ENCODE measurements at places on chromosomes 3 and 15.

GRCh38 chr15:22944651-22945050 is 35.5 kb downstream of the CYFIP1 start:
- no peak for DNase-seq

GRCh38 chr3:175065497-175065896 is 206.4 kb downstream of the NAALADL2 start:
- DNase-seq = no peak

DNA sequence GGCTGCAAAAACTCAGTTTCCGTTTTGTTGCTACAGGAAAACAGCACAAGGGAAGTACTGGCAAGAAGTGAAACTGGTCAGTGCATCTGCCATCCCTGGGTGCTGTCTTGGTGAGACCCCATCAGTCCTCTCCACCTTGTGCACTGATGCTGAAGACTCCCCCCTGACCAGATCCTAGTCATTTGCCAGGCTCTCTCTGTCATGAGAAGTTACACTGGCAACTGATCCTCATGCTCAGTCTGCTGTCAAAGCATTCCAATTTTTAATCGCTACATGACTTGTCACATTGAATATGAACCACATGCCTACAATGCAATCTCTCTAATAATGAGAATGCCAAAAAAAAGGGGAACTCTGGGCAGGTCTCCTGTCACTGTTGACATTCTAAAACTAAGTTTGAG is 296.5 kb downstream of the ZIC1 start:
- no peak for DNase-seq

- DNase-seq = peak; percentile 96
These were observed at the start of gene RARB for GRCh38 chr3:25427942-25428788. Gene RARB (plus strand): TSS chr3:25428263. CDS start chr3:25428732, 469 bp downstream.

DNA sequence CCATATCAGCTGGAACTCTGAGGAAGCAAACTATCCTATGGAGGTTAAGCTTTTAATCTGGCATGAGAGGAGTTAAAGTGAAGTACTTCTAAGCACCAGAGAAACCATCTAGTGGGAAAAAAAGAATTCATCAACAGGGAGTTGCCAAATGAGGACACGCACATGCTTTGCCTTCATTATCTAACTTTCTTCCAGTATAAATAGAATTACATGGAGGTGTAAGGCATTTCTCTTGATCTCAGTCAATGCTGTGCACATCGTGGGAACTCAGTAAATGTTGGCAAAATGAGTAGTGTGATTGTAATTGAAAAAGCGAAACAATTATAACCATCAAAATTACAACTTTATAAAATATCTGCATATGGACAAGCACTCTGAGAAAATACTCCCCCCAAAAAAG is 8.0 kb upstream of the GSK3B start:
- DNase-seq = no peak

GRCh38 chr15:29942548-29942947 is 120.3 kb upstream of the TJP1 start:
- no peak for DNase-seq

GRCh38 chr15:65212097-65212496 is 824 bp upstream of the CILP start:
- DNase-seq = no peak

- no peak for DNase-seq
These were observed 26.6 kb upstream of the PSTPIP1 start for GRCh38 chr15:76968306-76968705.

DNA sequence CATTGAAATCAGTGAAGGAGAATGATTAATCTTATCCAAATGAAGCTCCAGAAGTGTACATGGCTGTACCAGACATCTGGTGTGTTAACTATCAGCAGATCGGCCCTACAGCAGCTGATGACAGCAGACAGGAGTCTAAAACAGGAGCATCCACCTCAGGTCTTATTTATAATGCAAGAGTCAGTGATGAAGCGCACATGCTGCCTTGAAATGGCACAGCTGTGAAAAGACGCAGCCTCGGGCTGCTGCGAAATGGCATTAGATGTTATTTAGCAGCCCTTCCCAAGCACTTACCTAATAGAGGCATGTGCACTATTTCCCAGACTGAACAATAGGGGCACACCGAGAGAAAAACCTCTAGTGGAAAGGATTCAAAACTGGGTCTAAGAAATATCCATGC is 472.3 kb upstream of the CBLB start:
- DNase-seq = no peak

DNA sequence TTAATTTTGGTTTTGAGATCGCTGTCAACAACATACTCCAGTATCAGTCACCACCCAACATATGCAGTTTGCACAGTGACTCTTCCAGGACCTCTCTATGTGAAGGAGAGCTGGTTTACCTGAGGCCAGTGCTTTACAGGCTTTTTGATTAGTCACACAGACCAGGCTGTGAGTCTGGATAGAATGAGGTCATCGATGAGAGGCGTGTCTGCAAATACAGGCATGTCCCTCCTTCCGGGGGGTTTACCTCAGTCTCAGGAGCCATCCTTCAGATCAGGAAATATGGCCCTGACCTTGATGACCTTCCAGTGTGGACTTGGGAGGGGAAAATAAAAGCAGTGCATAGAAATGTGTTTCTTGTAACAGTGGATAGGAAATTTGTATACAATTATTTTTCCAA is 46.9 kb downstream of the KBTBD12 start:
- DNase-seq = no peak

DNA sequence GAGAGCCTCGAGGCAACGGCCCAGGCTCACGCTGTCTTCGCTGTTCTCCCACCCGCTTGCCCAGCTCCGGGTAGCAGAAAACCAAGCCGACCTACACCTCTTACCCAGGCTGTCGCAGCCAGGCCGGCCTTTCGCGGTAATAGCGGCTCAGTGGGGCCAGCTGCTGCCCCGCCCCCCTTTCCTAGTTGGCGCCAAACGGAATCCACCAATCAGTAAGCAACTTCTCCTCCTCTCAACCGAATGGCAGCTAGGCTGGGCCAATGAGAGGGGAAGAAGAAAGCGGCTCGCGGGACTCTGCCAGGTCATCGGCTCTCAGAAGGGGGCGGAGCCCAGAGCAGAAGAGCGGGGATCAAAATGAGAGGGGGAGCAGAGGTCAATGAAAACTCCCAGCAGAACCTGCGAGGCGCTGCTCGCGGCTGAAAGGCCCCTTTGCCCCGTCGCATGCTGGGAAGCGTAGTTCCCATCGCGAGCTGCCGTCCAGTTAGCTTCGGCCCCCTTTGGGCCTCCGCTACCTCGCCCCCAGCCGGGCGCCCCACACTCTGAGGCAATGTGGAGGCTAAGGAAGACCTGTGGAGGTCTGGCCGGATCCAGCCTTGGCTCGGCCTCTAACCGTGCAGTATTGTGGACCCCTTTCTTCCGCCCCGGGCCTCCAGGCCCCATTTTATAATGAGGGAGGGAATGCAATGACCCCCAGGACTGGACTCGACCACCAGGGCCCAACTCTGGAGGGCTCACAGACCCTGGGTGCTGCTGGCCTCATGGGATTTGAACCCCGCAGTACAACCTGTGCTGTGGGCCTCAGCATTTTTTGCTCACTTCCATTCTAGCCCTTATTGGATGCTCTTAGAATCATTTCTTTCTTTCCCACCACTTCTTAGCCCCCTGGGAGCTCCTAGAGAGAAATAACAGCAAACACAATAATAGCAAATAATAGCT is at the start of gene CDC25A:
TSS of gene CDC25A (minus strand) at position 152 of the 936 bp plus-strand sequence. CDS start 470 bp downstream, outside the sequence.
- DNase-seq = peak; percentile 98
